ENCODE measurements at places on chromosomes 3 and 15. TPM values are rescaled to one million over a fixed set of nuclear protein-coding genes. Genes with fewer than 3 reads are reported as not detected.
A peak's percentile ranks its signal among the peaks of the same experiment; 100 is the strongest.

GXYLT2 gene
- total RNA-seq, result 62.6 TPM

DNA sequence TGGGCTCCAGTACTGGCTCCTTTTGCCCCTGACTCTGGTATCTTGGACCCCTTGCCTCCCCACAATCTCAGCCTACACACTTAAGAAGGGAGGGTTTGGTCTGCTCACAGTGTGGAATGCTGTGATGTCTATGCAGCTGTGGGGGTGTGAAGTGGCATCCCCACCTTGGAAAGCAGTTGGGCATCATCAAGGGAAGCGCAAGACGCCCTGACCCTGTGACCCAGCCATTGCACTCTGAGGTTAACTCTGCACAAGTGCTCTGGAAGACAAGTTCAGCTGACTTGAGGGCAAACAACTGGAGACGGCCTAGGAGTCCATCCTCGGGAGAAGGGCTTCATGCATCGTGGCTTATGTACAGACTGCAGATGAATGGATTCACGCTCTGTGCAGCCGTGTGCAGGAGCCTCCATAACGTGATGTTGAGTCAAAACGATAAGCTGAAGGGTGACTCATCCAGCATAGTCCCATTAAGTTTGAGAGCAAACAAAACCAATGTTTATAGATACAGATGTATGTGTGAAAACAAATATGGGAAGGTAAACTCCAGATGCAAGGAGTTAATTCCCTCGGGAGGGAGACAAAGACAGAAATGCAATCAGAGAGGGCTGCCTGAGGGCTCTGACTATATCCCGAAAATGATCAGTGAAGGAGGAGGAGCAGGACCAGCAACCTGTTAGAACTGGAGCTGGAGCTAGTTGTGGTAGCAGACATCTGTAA lies 86.8 kb downstream of the LSM3 start:
- DNase-seq, result peak; percentile 77
- no peaks in the 10 kb centered on the region for H3K36me3 ChIP-seq
- no peak overlapping the region for H3K27ac ChIP-seq
- H3K4me3 ChIP-seq, result no peak overlapping the region

- H3K27me3 ChIP-seq, result peaks cover 9% of the 10 kb centered on the region
- no peak overlapping the region for H3K27ac ChIP-seq
- no peaks in the 10 kb centered on the region for H3K36me3 ChIP-seq
- peaks cover 11% of the 10 kb centered on the region for H3K4me1 ChIP-seq
- no peak overlapping the region for H3K4me3 ChIP-seq
These were observed 66.3 kb downstream of the MEGF11 start for GRCh38 chr15:66187271-66187670.

DNA sequence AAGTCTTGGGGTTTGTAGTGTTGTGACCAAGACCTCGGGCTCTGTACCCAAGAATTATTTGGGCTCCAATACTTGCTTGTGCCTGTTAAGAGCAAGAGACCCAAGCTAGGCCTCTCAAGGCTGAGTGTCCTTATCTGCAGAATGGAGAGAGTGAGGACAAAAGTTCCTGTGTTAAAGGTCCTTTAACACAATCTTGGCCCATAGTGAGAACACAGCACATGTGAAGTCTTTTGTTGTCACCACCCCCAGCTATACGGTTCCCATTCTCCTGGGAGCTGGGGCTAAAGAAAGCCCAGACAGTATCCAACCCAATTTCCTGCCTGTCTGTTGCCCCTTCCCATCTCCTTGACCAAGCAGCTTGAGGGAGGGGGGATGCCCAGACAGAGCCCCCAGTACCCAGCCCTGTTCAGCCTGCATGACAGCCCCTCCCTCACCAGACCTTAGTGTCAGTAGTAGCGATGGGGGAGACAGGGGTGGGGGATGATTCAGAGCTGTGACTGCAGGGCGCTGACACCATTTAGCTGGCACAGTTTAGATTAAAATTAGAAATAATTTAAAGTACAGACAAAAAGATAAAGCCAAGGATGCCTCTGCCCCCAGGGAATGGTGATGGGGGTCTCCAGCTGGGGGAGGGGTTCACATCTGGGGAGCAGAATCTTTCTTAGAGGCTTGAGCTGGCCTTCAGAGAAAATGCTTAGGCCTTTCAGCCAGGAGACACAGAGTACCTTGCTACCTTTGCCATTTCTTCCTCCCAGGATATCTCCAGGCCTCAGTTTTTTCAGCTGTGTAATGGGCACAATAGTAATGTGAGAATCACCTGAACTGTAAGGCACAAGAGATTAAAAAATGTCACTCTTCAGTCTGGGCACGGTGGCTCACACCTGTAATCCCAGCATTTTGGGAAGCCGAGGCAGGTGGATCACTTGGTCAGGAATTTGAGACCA lies 2.7 kb downstream of the PRKCD start:
- no peak overlapping the region for H3K27ac ChIP-seq
- DNase-seq, result no peak
- H3K27me3 ChIP-seq, result no peaks in the 10 kb centered on the region
- no peaks in the 10 kb centered on the region for H3K36me3 ChIP-seq
- peaks cover 27% of the 10 kb centered on the region for H3K4me1 ChIP-seq
- H3K4me3 ChIP-seq, result no peak overlapping the region

SLC22A13 gene
- total RNA-seq, result 0.72 TPM

DNA sequence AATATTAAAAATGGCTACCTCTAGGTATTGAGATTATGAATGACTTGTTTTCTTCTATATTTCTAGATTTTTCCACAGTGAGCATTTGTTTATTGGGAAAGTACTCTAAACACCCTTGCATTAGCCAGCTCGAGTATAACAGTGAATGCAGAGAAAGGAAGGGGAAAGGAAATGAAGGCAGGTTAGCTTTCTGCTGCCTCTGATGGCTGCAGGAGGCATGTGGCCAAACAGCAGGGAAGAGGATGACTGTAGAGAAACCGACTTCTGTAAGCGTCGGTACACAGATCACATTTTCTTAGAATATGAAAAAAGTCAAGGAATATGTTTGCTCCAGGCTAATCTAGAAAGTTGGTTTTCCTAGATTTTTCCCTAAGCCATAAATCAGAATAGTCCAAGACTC lies 19.8 kb downstream of the GNB5 start:
- H3K36me3 ChIP-seq, result no peaks in the 10 kb centered on the region
- H3K27ac ChIP-seq, result no peak overlapping the region
- no peak for DNase-seq
- H3K4me3 ChIP-seq, result no peak overlapping the region
- H3K27me3 ChIP-seq, result no peaks in the 10 kb centered on the region

GRCh38 chr15:65102912-65103311 lies 12.1 kb downstream of the UBAP1L start:
- no peak overlapping the region for H3K4me3 ChIP-seq
- peaks cover 12% of the 10 kb centered on the region for H3K36me3 ChIP-seq
- H3K27ac ChIP-seq, result no peak overlapping the region
- DNase-seq, result no peak
- no peaks in the 10 kb centered on the region for H3K27me3 ChIP-seq

GRCh38 chr3:123635217-123635616 lies 50.4 kb upstream of the HACD2 start:
- H3K4me3 ChIP-seq, result no peak overlapping the region
- no peak overlapping the region for H3K27ac ChIP-seq
- peaks cover 19% of the 10 kb centered on the region for H3K36me3 ChIP-seq
- no peak for DNase-seq
- peaks cover 7% of the 10 kb centered on the region for H3K4me1 ChIP-seq
- no peaks in the 10 kb centered on the region for H3K27me3 ChIP-seq

MUSTN1 gene
- not detected for total RNA-seq

GRCh38 chr3:81152156-81152555 lies 609.3 kb downstream of the GBE1 start:
- H3K36me3 ChIP-seq, result no peaks in the 10 kb centered on the region
- no peak overlapping the region for H3K27ac ChIP-seq
- H3K27me3 ChIP-seq, result no peaks in the 10 kb centered on the region
- no peak for DNase-seq
- no peak overlapping the region for H3K4me3 ChIP-seq

SPSB4 gene
- 0.94 TPM for total RNA-seq

SPATA12 gene
- total RNA-seq, result not detected

CPB1 gene
- not detected for total RNA-seq

DNA sequence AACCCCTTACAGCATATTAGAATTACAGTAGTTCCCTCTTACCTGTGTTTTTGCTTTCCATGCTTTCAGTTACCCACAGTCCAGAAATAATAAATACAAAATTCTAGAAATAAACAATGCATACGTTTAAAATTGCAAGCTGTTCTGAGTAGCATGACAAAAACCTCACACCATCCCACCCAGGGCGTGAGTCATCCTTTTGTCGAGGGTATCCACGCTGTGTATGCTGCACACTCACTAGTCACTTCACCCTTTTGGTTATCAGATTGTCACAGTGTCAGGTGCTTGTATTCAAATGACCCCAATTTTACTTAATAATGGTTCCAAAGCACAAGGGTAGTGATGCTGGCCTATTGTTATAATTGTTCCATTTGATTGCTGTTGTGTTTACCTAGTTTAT lies 72.5 kb upstream of the P3H2 start:
- H3K27me3 ChIP-seq, result no peaks in the 10 kb centered on the region
- H3K27ac ChIP-seq, result no peak overlapping the region
- no peak overlapping the region for H3K4me3 ChIP-seq
- no peaks in the 10 kb centered on the region for H3K36me3 ChIP-seq
- H3K4me1 ChIP-seq, result no peaks in the 10 kb centered on the region

TTC23 gene
- total RNA-seq, result 22.1 TPM

TNNC1 gene
- 12.4 TPM for total RNA-seq

GRCh38 chr3:130759692-130760338 lies 13.2 kb upstream of the PIK3R4 start:
- H3K27me3 ChIP-seq, result no peaks in the 10 kb centered on the region
- H3K27ac ChIP-seq, result no peak overlapping the region
- no peak overlapping the region for H3K4me3 ChIP-seq
- no peaks in the 10 kb centered on the region for H3K36me3 ChIP-seq
- no peaks in the 10 kb centered on the region for H3K4me1 ChIP-seq

DNA sequence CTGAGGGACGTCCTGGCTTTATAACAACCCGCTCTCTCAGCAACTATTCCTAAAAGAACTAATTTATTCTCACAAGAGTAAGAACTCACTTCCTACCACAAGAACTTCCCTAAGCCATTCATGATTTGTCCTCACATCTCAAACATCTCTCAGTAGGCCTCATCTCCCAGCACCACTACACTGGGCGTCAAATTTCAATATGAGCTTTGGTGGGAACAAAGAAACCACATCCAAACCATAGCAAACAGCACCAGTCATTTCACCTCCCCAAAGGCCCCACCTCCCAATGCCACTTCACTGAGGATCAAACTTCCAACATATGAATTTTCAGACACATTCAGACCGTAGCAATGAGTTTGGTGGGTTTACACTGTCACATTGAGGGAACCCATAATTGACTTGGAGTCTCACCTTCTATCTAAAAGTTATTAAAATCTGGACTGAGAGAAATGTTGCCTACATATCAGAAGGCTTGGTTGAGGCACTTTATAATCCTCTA lies 116.4 kb upstream of the AGBL1 start:
- no peaks in the 10 kb centered on the region for H3K4me1 ChIP-seq
- DNase-seq, result no peak
- no peaks in the 10 kb centered on the region for H3K27me3 ChIP-seq
- no peaks in the 10 kb centered on the region for H3K36me3 ChIP-seq
- no peak overlapping the region for H3K4me3 ChIP-seq

SPESP1 gene
- total RNA-seq, result not detected

DNA sequence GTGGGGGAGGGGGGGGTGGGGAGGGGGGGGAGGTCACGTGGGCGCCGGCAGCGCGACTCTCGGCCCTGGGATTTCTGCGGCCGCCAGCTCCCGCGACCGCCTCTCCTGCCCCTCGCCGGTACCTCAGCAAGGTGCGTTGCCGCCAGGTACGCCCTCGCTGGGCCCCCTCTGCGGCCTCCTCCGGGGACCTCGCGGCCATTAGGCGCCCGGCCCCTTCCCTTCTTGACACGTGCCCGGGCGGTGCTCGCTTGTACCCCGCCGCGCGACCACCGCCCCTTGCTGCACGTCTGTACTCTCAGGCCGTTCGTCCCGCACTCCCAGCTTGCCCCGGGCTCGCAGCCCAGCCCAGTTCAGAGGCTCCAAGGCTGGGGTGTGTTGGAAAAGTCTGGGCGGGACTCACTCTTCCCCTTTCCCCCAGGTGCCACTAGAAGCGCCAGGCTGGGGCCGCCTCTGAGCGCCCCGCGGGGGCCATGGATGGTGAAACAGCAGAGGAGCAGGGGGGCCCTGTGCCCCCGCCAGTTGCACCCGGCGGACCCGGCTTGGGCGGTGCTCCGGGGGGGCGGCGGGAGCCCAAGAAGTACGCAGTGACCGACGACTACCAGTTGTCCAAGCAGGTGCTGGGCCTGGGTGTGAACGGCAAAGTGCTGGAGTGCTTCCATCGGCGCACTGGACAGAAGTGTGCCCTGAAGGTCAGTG lies at the start of gene MAPKAPK3:
Gene MAPKAPK3, plus strand, starts transcription at position 56 of the 696 bp plus-strand sequence. Its CDS starts 415 bp downstream, at position 471.
- DNase-seq, result no peak
- H3K27me3 ChIP-seq, result no peaks in the 10 kb centered on the region
- H3K36me3 ChIP-seq, result no peaks in the 10 kb centered on the region
- H3K27ac ChIP-seq, result peak within 1 kb of the TSS; percentile 52
- peak within 1 kb of the TSS; percentile 66 for H3K4me3 ChIP-seq
- peaks cover 17% of the 10 kb centered on the region for H3K4me1 ChIP-seq

DNA sequence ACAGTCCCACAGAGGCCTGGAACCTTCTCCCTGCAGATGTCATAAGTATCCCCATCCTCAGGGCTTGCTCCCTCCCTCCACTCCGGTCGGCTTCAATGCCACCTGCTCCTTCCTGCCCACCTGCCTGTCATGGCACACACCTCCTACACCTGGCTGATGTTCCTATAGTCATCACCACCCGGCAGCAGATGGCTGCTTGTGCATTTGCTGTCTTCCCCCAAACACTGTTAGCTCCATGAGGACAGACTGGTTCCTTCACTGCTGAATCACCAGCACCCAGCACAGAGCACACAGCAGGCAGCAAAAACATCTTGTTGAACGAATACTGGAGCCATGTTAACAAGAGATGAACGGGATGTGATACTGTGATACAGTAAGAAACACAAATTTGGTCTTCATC lies 14.8 kb downstream of the TARS3 start:
- H3K36me3 ChIP-seq, result peaks cover 15% of the 10 kb centered on the region
- no peak overlapping the region for H3K4me3 ChIP-seq
- DNase-seq, result no peak
- peaks cover 9% of the 10 kb centered on the region for H3K4me1 ChIP-seq

DNA sequence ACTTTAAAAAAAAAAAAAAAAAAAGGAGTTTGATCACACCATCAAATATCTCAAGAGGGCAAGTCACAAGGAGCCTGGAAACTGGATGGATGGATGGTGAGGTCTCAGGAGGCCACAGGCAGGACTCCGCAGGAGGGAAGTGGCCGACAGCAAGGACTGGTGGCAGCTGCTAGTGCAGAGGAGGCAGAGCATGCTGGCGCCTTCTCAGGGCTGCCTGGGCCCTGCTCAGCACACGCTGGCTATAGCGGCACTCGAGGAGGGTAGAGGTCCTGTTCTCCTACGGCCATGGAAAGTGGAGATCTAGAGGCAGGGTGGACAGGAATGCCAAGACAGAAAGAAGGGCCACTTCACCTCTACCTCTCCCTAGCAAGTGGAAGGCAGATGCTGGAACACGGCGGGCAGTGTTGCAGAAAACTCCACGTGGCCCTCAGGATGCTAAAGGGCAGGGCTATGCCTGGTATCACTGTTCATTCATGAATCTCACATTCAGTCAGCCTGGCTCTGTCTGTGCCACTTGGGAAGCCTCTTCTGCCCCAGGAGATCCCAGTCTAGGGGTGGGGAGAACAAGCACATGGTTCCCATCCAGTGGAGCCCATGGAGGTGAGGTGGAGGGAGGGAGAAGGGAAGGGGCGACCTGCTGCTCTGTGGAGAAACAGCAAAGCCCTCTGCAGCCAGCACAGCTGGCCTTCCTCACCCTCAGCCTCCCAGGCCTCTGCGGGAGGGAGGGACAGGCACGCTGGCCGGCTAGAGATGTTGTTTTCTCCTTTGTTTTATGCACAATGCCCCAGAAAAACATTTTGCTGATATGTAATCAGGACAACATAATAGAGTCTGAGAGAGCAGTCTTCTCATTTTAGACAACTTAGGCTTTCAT lies 71.0 kb downstream of the OXNAD1 start:
- H3K4me1 ChIP-seq, result peaks cover 7% of the 10 kb centered on the region
- no peak overlapping the region for H3K27ac ChIP-seq
- no peak overlapping the region for H3K4me3 ChIP-seq
- H3K27me3 ChIP-seq, result no peaks in the 10 kb centered on the region
